Subcutaneous preadipocyte (primary cell): ENCODE measurements at places on chromosomes 5 and 9. TPM values are rescaled to one million over a fixed set of nuclear protein-coding genes. Genes with fewer than 3 reads are reported as not detected.

RAD50 gene
- 30.5 and 36.0 TPM in 2 replicates for total RNA-seq

ZNF622 gene
- 36.8 and 43.4 TPM in 2 replicates for total RNA-seq

INSL4 gene
- not detected in 2 replicates for total RNA-seq

TNFSF15 gene
- under 0.01 and 0.20 TPM in 2 replicates for total RNA-seq

SMIM33 gene
- total RNA-seq = not detected in 2 replicates

TEX10 gene
- total RNA-seq = 38.2 and 54.7 TPM in 2 replicates
